ENCODE measurements at places on chromosomes 7 and 10. TPM values are rescaled to one million over a fixed set of nuclear protein-coding genes. Genes with fewer than 3 reads are reported as not detected.

BLNK gene
- not detected for total RNA-seq

FZD8 gene
- 20.2 TPM for total RNA-seq

PTPRZ1 gene
- 0.89 TPM for total RNA-seq

GPRIN2 gene
- not detected for total RNA-seq

CHAT gene
- total RNA-seq = not detected

SORBS1 gene
- total RNA-seq = 0.75 TPM

XRCC2 gene
- total RNA-seq = 1.6 TPM

EPHB6 gene
- total RNA-seq = 5.0 TPM

APBB1IP gene
- 0.37 TPM for total RNA-seq

NME8 gene
- not detected for total RNA-seq

EPDR1 gene
- total RNA-seq = 12.8 TPM

OR2F1 gene
- total RNA-seq = not detected

COBL gene
- under 0.01 TPM for total RNA-seq

DYDC2 gene
- not detected for total RNA-seq

TMEM178B gene
- total RNA-seq = not detected

UCMA gene
- not detected for total RNA-seq

RBP4 gene
- total RNA-seq = not detected

IFIT2 gene
- 8.2 TPM for total RNA-seq

SPDYE5 gene
- 0.12 TPM for total RNA-seq

FAM13C gene
- 0.50 TPM for total RNA-seq

PDZD8 gene
- total RNA-seq = 21.1 TPM

ARMC3 gene
- total RNA-seq = not detected

EPO gene
- total RNA-seq = not detected

Data from uterine smooth muscle cell (primary cell).